Occipital lobe (tissue), 3 donors: ENCODE measurements at places on chromosomes 6 and 20. TPM values are rescaled to one million over a fixed set of nuclear protein-coding genes. Genes with fewer than 3 reads are reported as not detected.

- DNase-seq: no peak
Measured at GRCh38 chr20:8536262-8536618, 404.2 kb downstream of the PLCB1 start.

GRCh38 chr6:99216959-99217358 is 132.5 kb downstream of the FAXC start:
- DNase-seq: no peak

- DNase-seq: no peak
Measured at GRCh38 chr6:109381061-109381746, 1.1 kb downstream of the CD164 start.

DNA sequence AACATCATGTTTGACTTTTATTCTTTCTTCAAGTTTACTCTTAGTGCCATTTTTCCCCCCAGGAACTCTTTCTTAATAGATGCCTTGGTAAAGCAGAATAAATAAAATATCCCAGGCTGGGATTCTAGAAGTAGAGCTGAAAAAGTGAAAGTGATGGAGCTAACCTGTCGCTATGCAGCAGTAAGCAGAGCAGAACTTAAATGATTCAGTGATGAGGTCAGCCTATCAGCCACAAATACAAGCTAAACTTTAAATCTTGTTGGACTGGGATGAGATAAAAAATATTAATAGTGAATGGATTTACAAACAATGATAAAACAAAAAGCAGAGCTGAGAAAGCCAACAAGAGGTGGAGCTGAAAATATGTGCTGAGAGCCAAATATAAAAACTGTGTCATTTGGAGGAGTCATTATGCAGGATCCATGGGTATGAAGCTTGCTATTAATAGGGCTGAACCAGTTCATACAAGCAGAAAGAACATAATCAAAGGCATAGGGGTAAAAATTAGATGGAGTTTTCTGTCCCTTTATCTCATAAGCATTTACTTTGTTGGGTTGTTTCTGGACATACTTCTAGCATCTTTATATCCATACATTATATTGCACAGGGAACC is 877.8 kb downstream of the EPHA7 start:
- DNase-seq: no peak

DNA sequence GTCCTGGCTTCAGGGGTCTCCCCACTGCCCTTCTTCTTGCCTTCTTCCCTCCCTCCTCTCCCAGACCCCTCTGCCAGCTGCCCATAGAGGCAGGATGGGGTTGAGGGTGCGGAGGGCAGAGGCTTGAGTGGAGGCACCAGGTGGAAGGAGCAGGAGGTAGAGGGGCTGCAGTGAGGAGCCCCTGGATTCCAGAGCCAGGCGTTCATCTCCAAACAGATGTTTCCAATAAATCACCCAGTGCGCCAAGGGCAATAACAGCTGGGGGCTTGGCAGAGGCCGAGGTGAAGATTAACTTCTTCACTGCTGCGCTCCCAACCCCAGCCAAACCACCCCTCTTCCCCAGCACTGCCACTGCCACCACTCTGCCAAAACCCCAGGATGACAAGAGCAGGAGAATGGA is 10.7 kb downstream of the MDFI start:
- no peak for DNase-seq

Gene GLP1R
- not detected for total RNA-seq

- no peak for DNase-seq
Measured at GRCh38 chr6:111748231-111748647, 125.0 kb downstream of the FYN start.

Gene ANKRD66
- 0.16 TPM for total RNA-seq

DNA sequence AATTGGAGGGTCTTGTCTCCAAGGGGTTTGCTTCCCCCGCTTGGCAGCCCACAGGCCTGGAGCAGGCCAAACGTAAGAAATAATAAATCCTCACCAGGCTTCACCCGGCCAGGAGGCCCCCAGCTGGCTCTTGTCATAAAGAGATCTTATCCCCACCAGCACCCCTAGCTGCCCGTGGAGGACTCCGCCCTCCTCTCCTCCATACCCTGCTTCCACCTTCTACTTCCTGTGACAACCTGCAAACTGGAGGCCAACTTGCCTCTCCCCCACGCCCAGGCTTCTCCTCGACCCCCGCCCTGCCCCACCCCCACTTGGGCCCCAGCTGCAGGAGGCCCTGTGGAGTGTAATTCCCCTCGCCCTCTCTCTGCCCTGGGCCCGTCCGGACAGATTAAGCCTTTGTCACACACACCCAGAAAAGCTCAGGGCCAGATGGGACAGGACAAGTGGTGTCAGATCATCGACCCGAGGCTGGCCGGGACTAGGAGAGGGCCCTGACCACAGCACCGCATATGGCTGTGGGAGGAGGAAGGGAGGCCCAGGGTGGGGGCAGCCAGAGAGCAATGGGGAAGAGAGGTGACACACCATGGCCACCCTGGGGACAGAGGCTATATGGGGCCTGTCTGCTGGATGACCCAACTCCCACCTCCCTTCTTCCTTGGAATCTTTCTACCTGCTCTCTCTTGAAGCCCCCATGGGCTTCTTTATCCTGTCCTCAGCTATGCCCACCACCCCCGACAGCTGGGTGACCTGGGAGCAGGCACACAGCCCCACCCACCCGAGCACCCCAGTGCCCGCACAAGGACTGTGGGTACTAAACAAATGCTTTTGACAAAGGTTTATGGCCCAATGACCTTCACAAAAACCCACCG is 3.9 kb downstream of the NOL4L start:
- DNase-seq: no peak

Gene HLA-F
- total RNA-seq: 1.4 TPM

DNA sequence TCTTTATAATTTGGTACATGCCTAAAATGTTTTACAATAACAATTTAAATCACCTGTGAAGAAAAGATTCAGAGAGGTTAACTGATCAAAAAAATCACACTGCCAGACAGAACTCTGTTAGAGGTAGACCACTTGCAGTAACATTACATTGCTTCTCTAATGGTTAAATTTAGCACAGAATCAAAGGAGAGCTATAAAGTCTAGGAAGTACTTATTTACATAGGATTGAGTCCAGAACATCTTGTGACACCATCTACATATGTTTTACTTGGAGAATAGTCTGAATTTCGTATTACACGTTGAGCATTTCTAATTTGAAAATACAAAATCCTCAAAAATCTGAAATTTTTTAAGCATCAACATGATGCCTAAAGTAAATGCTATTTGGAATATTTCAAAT is 17.2 kb upstream of the TBC1D20 start:
- no peak for DNase-seq

DNA sequence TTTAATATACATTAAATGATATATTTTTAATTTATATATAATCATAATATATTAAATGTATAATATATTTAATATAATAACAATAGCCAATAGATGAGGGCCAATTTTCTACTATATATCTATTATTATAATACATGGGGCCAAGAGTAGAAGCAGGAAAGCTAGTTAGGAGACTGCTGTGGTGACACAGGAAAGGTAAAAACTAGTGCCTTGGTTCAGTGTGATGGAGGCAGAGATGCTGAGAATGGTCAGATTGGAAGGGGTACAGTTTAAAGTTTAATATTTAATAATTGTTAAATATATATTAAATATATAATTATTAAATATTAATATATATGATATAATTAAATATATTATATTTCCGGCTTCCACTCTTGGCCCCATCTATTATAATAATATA is 102.9 kb upstream of the RNF217 start:
- no peak for DNase-seq

Gene PBX2
- total RNA-seq: 18.1 TPM

Gene THEMIS
- total RNA-seq: 0.62 TPM

DNA sequence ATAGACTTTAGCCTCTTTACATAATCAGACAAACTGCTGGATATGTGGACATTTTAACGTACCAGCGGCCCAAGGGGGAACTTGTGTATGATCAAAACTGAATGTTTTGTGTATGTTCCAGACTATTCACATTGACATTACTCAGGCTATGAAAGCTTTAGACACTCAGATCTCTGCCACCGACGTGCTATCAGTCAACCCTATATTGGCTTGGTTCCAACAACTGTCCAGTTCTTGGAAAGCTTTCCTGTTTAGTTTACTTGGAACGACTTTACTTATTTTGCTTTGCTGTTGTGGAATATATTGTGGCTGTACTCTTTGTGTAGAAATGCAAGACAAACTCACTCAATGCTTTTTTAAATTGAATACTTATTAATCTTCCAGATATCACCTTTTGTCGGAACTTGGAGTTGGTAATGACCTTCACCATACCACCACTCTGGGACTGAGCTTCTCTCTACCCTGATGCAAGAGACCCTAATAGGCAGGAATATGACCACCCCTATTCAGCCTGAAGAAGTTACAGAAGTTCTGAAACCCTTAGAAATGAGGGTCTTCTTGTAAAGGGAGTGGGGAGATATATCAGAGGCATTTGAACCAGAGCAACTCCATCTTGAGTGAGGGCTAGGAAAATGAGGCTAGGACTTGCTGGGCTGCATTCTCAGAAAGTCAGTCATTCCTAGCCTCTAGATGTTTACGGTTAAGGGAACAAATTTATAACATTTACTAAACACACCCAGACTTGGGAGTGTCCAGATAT is 49.0 kb upstream of the PAX1 start:
- no peak for DNase-seq

DNA sequence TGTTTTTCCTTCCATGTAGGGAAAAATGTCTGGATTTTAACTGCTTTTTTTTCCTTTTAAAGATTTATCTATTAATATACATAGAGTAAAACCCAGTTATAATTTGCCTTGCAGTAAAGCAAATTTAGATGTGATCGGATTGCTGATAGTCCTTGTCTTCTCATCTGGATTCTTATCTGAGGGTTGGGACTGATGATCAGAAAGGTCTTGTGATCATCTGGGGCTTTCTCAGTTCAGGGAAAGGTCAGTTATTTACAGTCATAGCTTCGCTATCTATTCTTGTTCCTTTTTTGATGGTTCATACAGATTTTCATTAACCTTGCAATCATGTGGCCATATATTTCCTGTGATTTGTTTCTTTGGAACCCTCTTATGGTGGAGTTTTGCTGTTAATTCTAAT is 63.8 kb upstream of the CLDN20 start:
- no peak for DNase-seq

Gene MYCT1
- total RNA-seq: 4.7 TPM

Gene SH3BGRL2
- total RNA-seq: 21.2 TPM

DNA sequence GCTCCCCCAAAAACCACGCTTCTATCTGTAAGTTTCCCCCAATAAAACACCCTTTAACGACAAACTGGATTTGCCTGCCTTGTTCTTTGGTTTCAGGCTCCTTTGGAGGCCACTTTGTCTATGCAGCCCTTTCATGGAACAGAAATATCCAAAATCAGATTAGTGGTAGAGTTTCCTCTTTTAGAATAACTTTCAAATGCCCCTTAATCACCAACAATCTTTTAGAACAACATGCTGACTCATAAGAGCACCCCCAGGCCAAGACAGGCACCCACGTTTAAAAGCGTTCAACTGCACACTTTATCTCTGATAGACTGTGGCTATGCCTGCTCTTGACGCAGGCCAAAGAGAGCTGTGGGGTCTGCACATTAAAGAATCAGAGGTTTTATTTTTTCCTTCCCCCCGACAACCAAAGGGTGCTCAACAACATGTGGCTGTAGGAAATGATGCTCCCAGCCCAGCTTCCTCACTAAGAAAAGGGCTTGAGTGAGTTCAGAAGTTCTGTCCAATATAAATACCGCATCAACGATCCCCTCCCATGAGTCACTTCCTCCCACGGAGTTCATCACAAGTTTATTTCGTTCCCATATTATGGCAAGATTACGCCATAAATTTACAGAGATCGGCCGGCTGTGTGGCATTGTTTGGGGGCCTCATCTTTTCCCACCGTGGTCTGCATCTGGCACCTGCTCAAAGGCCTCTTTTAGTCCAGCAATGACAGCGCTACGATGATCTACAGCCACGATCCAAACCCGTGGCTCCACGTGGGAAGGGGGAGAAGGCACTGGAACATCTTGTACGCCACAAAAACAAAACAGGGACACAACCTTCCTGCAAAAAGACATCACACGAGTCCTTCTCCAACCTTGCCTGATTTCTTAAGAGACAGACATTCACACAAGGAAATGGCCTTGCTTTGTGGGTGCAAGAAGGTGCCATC is 88.8 kb upstream of the NFATC2 start:
- no peak for DNase-seq

- no peak for DNase-seq
Measured at GRCh38 chr20:35991142-35991771, 22.9 kb downstream of the CNBD2 start.

DNA sequence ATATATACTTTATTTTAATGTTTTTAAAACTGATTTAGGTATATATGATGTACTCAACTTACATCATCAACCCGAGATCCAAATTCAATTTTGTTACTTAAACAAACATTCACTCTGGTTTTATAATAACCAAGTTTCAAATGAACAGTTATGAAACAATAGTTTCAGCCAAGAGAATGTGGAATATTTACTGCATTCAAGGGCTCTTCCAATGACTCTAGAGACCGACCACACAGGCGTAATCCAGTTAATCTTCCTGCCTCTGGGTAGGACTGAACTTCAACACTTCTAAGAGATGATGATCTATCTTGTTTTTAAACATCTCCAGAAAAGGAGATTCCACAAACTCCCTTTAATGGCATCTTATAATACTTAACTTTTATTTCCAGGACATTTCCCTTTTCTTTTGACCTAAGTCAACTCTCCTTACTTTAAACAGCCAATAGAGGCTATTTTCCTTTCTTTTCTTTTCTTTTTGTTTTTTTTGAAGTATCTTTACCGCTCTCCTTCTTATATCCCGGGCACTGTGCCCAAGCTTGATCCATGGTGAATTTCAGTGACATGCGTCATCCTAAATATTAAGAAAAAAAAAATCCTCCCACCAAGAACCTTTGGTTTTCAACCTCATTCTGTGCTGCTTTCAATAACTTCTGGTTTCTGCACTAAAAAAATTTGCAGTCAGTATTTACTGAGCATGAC is 110.1 kb downstream of the KIF13A start:
- no peak for DNase-seq

Gene NT5E
- 4.7 TPM for total RNA-seq

- no peak for DNase-seq
Measured at GRCh38 chr20:5674176-5674660, 76.0 kb upstream of the SHLD1 start.

DNA sequence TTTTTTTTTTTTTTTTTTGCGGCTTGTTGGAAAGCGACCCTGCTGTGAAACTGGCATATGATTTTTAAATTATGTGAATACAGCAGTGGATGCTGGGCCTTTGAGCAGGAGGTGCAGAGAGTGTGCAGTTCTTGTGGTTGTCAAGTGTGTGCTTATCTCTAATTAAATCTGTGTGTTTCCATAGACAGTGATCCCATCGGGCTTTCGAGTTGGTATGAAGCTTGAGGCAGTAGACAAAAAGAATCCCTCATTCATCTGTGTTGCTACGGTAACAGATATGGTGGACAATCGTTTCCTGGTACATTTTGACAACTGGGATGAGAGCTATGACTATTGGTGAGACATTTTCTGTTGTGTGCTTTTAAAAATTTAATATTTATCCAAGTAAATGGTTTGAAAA is 52.4 kb downstream of the L3MBTL3 start:
- no peak for DNase-seq

Gene FOXQ1
- 1.1 TPM for total RNA-seq

GRCh38 chr6:44071670-44072451 is 55.4 kb downstream of the MRPL14 start:
- DNase-seq: no peak

Gene FBXO9
- 54.7 TPM for total RNA-seq

Gene E2F1
- total RNA-seq: 2.2 TPM

- no peak for DNase-seq
Measured at GRCh38 chr6:154931711-154932424, 63.2 kb upstream of the TIAM2 start.

Gene ADGRF4
- not detected for total RNA-seq

GRCh38 chr6:30684386-30685156 is 1.9 kb downstream of the PPP1R18 start:
- DNase-seq: no peak

Gene KCNG1
- total RNA-seq: 41.3 TPM

Gene C6orf141
- total RNA-seq: 1.2 TPM

GRCh38 chr6:85715797-85716196 is 73.1 kb upstream of the SYNCRIP start:
- no peak for DNase-seq
